ENCODE measurements at places on chromosomes 6 and 20. TPM values are rescaled to one million over a fixed set of nuclear protein-coding genes. Genes with fewer than 3 reads are reported as not detected.

HELZ2 gene
- 87.7 TPM for total RNA-seq

NKX2-2 gene
- 1.2 TPM for total RNA-seq

TGM2 gene
- total RNA-seq, result not detected

GRCh38 chr6:80988892-80989291 is 763.6 kb downstream of the TENT5A start:
- no peak overlapping the region for H3K4me3 ChIP-seq
- H3K27ac ChIP-seq, result no peak overlapping the region
- no peaks in the 10 kb centered on the region for H3K36me3 ChIP-seq
- H3K27me3 ChIP-seq, result no peaks in the 10 kb centered on the region
- H3K4me1 ChIP-seq, result no peaks in the 10 kb centered on the region

DNA sequence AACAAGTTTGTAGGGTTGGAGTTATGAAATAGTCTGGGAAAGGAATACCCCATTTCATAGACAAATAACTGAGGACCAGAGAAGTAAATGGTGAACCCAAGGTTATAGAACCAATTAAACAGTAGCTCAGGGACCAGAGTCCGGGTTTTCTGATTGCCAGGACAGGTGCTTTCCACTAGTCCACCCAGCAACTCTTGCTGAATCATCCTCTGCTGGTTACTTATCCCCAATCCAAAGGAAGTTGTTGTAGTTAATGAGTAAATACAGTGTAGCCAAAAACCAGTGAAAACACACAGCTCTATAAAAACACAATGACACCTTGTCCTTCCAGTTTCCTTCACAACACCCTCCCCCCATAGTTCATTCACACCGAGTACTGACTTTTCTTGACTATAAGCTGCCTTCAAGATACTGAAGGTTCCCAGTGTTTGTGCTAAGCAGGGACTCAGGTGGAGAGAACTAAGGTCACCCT is 766 bp upstream of the TINAG start:
- H3K36me3 ChIP-seq, result no peaks in the 10 kb centered on the region
- H3K27me3 ChIP-seq, result no peaks in the 10 kb centered on the region
- no peak for DNase-seq
- H3K4me3 ChIP-seq, result no peak overlapping the region

DNA sequence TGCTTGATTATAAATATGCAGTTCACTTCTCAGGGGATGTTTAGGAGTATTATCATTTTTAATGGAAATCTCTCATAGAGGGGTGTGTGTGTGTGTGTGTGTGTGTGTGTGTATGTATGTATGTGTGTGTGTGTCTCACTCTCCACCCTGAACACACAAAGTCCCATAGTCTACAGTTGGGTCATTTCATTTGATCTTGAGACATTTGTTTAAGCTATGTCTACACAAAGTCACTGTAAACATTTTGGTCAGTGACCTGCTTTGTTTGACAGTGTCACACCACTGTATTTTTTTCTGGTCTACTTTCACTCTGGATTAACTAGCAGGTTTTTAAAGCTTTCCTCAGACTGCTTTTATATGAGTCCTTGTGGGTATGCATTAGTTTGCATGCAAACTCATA is 215.2 kb downstream of the GRIK2 start:
- H3K4me3 ChIP-seq, result no peak overlapping the region
- no peaks in the 10 kb centered on the region for H3K27me3 ChIP-seq
- peaks cover 3% of the 10 kb centered on the region for H3K4me1 ChIP-seq
- no peaks in the 10 kb centered on the region for H3K36me3 ChIP-seq

DNA sequence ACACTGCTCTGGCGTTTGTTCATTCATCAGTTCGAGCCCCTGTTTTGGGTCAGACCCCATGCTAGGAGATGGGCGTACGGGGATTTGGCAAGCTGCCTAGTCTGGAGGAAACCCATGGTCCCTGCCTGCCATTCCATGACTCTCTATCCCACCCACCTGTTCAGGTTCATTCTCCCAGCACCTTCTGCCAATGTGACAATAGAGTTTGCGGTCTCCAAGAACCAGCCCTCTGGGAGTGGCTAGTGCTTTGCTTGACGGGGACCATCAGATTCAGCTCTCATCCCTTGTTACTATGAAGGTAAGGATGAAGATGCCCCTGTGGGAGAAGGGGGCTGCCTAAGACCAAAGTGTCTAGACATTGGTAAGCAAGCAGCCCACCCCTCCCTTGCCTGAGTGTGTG is 345.0 kb downstream of the PTPRT start:
- no peak overlapping the region for H3K27ac ChIP-seq
- H3K4me1 ChIP-seq, result no peaks in the 10 kb centered on the region
- no peaks in the 10 kb centered on the region for H3K36me3 ChIP-seq
- H3K27me3 ChIP-seq, result peaks cover 4% of the 10 kb centered on the region
- no peak overlapping the region for H3K4me3 ChIP-seq
- DNase-seq, result no peak

DNA sequence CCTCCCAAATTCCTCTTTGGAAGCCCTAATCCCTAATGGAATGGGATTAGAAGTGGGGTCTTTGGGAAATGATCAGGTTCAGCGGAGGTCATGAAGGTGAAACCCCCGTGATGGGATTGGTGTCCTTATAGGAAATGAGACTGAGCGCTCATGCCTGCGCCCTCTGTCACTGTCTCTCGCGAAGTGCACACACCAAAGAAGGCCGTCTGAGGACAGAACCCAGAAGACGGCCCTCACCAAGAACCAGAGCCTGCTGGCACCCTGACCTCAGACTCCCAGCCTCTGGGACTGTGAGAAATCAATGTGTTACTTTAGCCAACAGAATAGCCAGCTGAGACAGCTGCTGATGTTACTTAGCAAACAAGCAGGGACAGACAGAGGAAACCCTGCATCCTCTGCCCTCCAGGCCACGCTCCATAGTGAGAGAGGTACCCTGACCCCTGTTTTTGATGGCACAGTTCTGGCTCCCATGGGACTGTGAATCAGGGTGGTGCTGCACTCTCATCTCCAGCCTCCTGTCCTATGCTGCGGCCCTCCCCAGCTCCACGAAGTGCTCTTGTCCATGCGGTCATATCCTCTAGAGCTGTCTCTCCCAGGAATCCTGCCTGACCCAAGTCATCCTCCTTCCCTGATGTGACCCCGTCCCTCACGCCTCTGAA is 369.3 kb downstream of the ZFAND3 start:
- H3K36me3 ChIP-seq, result no peaks in the 10 kb centered on the region
- H3K4me3 ChIP-seq, result peak overlapping the region; percentile 75
- peak overlapping the region; percentile 91 for H3K27ac ChIP-seq
- H3K4me1 ChIP-seq, result peaks cover 76% of the 10 kb centered on the region
- no peak for DNase-seq

DNA sequence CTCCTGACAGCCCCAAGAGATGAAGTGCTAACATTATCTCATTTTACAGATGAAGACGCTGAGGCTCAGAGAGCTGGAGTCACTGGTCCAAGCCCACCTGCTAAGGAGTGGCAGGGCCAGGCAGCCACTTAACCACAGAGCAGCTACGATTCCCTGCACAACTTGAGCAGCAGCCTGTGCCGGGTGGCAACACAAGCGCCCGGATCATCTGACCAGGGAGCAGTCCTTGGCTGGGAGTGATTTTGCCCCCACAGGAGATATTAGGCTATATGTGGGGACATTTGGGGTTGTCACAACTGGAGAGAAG is 93.2 kb upstream of the PTPN1 start:
- H3K4me3 ChIP-seq, result no peak overlapping the region
- peaks cover 19% of the 10 kb centered on the region for H3K36me3 ChIP-seq
- no peaks in the 10 kb centered on the region for H3K4me1 ChIP-seq
- H3K27ac ChIP-seq, result no peak overlapping the region

GRCh38 chr6:45438849-45439406 is 61.2 kb upstream of the SUPT3H start:
- no peaks in the 10 kb centered on the region for H3K27me3 ChIP-seq
- DNase-seq, result no peak
- H3K4me1 ChIP-seq, result no peaks in the 10 kb centered on the region
- H3K27ac ChIP-seq, result no peak overlapping the region
- H3K4me3 ChIP-seq, result no peak overlapping the region
- H3K36me3 ChIP-seq, result no peaks in the 10 kb centered on the region

DNA sequence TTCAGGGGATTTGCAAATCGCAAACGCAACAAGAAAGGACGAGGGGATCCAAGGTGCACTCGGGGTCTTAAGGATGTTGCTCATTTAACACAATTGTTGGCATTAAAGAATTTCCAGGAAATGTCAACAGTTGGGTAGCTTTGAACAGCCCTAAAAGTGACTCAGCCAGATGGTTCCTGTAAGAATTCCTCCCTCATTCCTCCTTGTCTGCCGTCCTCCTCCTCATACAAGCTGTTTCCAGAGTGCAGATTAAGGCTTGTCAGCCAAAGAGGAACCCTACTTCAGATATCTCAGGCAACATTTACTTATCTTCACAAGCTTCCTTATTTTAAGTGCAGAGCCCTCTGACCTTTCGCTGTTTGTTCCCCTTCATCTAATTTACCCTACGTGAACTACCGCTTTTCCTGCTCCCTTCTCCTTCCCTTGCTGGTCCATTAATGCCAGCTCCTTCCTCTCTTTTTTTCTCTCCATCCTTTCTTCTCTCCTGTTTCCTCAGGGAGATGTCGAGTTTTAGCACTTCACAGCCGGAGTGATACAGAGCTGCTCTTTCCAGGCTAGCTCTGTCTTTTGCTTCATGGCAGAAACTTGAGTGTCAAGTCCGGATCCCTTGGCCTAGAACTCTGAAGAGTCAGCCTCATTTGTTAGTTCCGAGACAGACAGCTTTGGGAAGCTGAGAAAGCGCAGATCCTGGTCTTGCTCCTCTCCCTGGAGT is 26.1 kb upstream of the TBC1D7 start:
- H3K27ac ChIP-seq, result no peak overlapping the region
- peaks cover 4% of the 10 kb centered on the region for H3K27me3 ChIP-seq
- H3K4me3 ChIP-seq, result no peak overlapping the region
- no peaks in the 10 kb centered on the region for H3K36me3 ChIP-seq
- DNase-seq, result no peak
- no peaks in the 10 kb centered on the region for H3K4me1 ChIP-seq

GRCh38 chr6:25534942-25535631 is 116.9 kb upstream of the SCGN start:
- no peaks in the 10 kb centered on the region for H3K36me3 ChIP-seq
- no peak overlapping the region for H3K27ac ChIP-seq
- H3K4me3 ChIP-seq, result no peak overlapping the region

DNA sequence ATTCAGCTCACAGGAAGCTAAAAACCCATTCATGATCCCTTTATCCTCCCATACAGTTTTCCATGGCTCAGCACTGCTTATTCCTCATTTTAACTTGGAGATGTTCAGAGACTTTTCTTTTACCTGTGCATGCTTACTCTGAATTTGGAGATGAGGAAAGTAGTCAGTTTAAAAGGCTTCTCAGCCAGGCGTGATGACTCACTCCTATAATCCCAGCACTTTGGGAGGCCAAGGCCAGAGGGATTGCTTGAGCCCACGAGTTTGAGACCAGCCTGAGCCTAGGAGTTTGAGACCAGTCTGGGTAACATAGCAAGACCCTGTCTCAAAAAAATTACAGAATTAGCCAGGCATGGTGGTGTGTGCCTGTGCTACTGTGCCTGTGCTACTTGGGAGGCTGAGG is 30.3 kb upstream of the TMEM217 start:
- DNase-seq, result no peak
- H3K27ac ChIP-seq, result no peak overlapping the region
- peaks cover 2% of the 10 kb centered on the region for H3K4me1 ChIP-seq
- no peaks in the 10 kb centered on the region for H3K36me3 ChIP-seq

DNA sequence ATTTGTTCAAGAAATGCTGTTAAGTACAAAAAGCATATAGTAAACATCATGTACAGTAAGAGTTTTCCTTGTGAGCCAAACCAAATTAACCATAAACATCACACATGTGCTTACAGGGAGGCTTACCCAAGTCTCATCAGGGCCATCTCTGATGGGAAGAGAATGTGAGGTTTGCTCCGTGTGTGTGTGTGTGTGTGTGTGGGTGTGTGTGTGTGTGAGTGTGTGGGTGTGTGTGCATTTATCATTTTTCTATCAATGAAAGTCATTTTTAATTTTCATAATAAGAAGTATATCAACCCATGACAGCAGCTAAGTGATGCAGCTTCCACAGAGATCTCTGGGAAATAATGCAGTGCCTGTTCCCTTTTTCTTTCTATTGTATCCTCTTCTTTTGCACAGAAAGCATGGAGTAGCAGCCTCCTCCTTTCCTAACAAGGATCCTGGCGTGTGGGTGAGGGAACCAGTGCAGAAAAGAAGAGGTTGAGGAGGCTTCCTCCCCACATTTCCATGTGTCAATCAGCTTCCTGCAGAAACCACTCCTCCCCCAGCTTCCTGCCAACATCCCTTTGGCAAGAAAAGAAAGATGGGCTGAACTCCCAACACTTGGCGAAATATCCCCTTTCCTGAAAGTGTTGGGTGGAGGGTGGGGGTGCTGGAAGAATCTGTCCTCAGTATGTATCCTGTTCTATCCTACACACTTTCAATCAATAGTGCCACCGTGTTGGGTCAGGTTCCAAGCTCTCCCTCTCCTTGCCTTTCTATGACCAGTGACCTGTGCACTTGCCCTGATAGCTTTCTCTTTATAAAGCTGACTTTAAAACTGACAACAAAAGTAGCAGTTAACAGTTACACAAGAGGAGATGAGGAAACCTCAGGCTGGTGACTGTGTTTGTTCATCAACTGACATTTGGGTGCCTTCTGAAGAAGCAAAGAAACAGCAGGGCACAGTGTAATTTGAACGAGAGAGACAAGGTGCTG is 251.8 kb upstream of the CITED2 start:
- no peak overlapping the region for H3K4me3 ChIP-seq
- peaks cover 3% of the 10 kb centered on the region for H3K27me3 ChIP-seq
- DNase-seq, result no peak
- no peaks in the 10 kb centered on the region for H3K36me3 ChIP-seq
- H3K4me1 ChIP-seq, result no peaks in the 10 kb centered on the region

DNA sequence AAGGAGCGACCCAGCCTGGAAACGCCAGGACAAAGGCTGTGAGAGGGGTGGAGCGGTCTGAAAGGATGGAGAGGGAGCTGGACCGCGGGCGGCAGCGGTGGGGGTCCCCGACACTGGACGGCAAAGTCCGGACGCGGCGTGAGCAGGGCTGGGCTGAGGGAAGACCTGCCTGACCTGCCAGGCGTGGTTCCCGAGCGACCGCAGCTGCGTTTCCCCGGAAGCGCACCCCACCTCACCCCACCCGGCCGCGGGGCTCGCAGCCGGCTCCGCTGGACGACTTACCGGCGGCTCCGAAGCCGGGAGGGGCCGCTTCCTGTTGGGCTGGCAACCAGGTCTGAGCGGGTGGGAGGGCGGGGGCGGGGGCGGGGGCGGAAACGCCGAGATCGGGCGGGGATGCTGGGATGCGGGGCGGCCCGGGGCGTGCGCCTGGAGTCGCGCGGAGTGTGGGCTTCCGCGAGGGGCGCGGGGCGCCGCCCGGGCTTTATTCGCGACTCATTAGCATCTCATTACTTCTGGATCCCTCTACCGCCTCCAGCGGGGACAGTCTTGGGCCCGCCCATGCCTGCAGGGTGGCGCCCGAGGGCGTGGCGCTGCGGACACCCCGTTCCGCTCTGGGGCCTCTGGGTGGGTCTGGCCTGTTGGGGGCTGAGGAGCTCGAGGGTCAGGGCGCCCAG is at the start of gene MICAL1:
MICAL1 (minus strand) TSS at position 336 of the 674 bp plus-strand sequence. CDS start 1,576 bp downstream, outside the sequence.
- H3K4me3 ChIP-seq, result peak within 1 kb of the TSS; percentile 94
- peaks cover 15% of the 10 kb centered on the region for H3K27me3 ChIP-seq
- H3K4me1 ChIP-seq, result peaks cover 27% of the 10 kb centered on the region
- peaks cover 4% of the 10 kb centered on the region for H3K36me3 ChIP-seq
